NCI-H1436 (cell line): ENCODE measurements at places on chromosomes 6 and 20.

DNA sequence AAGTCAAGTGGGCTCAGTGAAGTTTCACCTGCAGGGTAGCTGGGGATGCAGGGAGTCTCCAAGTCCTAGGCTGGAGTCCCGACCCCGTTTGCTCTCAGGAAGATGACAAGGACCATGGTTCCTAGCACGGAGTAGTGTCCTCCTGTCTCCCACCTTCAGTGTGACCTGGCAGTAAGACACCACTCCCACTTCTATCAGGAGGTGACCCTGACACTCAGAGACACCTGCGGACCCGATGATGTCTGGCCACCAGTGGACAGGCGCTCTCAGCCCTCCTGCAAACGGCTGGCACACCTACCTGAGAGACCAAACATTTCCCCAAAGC is 1.1 kb downstream of the SOD2 start:
- no peak for DNase-seq

GRCh38 chr6:73679009-73679408 is 17.0 kb upstream of the CD109 start:
- no peak for DNase-seq

DNA sequence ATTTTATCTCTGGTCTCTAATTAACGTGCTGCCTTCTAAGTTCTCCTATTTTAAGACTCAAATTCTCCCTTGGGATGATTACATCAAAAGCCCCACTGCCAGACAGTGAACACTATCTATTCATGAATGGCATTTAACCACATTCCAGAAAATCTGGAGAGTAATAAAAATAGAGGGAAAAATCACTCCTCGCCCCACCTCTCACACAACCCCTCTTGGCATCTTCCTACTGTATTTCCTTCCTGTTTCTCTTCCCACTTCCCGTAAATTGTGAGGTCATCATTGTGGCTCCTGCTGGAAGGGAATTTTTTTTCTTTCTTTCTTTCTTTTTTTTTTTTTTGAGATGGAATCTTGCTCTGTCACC is 31.5 kb downstream of the RAB44 start:
- DNase-seq = no peak

DNA sequence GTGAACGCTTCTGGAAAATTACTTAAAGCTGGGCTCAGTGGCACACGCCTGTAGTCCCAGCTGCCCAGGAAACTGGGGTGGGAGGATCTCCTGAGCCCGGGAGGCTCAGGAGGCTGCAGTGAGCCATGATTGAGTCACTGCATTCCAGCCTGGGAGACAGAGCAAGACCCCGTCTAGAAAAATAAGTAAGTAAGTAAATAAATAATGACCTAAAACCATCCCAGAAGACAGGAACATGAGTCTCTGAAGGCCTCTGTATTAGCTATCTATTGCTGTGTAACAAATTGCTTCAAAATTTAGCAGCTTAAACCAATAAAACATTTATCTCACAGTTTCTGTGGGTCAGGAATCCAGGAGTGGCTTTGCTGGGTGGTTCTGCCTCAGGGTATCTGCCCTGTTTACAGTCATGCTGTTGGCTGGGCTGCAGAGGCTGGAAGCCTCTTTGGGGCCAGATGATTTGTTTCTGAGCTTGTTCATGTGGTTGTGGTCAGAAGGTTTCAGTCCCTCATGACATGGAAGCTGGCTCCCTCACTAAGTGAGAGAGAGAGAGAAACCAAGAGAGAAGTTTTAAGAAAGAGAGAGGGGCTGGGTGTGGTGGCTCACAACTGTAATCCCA is 48.4 kb upstream of the NCOA3 start:
- DNase-seq = no peak

DNA sequence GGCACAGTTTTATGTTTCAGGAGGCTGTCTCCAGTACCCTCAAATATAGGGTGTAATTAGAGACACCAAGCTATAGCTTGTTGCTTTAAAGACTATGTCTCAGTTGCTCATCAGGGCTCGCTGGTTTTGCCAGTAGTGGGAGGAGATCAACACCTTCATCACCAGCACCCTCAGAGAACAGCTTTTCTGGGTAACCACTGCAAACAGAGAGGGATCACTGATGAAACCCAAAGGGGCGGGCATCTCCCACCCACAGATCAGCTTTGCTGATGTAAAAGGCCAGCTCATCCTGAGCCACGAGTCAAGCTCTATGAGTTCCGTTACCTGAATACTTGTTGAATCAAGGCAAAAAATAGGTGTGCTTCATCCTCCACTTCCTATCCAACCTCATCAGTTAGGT is 187.7 kb downstream of the AIG1 start:
- DNase-seq = no peak

DNA sequence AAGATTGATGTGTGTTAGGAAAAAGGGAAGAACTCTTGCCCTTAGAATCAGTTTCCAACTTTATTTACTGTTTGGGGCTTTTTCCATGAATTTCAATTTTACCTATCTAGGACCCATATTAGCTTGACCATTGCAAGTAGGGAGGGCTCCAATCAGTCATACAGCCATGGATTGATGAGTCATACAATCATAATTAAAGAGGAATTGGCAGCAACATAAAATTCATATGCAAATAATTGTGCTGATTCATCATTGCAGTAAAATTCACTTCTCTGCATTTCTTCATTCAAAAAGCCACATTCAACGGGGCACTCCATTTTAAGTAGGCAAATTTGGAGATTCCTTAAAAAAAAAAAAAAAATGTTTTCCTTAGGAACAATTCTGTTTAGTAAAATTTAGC is 1016.4 kb downstream of the KIF16B start:
- DNase-seq = no peak

DNA sequence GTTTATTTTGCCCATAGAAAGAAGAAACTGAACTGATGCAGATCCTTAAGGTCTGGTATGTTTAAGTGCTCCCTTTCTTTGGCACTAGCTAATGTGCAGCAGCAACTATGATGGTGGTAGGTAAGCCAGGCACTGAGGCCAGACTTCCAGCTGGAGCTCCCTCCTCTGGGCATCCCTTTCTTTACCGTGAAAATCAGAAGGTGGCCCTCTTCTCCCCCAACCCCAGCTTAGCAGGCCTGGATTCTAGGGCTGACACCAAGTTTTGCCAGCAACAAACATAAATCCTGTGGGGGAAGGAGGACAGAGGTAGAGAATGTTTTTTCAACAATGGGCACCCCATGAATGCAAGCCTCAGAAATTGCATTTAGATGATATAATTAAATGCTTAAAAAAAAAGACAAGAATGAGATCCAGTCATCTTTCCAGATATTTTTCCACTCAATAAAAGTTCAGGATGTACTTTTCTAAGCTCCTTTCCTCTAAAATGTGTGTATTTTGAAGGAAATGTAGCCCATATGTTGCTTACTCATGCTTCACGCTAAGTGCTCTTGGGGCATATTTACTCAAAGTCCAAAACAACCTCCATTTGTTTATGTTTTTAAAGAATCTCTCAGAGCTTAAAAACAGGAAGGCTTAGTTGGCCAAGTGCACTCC is 123.9 kb upstream of the NXT1 start:
- DNase-seq = no peak

DNA sequence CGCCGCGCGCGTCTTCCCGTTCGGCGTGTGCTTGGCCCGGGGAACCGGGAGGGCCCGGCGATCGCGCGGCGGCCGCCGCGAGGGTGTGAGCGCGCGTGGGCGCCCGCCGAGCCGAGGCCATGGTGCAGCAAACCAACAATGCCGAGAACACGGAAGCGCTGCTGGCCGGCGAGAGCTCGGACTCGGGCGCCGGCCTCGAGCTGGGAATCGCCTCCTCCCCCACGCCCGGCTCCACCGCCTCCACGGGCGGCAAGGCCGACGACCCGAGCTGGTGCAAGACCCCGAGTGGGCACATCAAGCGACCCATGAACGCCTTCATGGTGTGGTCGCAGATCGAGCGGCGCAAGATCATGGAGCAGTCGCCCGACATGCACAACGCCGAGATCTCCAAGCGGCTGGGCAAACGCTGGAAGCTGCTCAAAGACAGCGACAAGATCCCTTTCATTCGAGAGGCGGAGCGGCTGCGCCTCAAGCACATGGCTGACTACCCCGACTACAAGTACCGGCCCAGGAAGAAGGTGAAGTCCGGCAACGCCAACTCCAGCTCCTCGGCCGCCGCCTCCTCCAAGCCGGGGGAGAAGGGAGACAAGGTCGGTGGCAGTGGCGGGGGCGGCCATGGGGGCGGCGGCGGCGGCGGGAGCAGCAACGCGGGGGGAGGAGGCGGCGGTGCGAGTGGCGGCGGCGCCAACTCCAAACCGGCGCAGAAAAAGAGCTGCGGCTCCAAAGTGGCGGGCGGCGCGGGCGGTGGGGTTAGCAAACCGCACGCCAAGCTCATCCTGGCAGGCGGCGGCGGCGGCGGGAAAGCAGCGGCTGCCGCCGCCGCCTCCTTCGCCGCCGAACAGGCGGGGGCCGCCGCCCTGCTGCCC is 1.1 kb downstream of the SOX4 start:
- DNase-seq = no peak

DNA sequence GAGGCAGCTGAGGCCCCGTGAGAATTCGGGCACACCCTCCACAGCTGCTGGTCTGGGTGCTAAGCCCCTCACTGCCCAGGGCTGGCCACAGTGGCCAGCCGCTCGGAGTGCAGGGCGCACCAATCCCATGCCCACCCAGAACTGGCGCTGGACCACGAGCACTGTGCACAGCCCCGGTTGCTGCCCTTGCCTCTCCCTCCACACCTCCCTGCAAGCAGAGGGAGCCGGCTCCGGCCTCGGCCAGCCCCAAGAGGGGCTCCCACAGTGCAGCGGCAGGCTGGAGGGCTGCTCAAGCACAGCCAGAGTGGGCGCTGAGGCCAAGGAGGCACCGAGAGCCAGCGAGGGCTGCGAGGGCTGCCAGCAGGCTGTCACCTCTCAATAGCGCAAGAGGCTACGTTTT is 35.0 kb downstream of the CGA start:
- no peak for DNase-seq

DNA sequence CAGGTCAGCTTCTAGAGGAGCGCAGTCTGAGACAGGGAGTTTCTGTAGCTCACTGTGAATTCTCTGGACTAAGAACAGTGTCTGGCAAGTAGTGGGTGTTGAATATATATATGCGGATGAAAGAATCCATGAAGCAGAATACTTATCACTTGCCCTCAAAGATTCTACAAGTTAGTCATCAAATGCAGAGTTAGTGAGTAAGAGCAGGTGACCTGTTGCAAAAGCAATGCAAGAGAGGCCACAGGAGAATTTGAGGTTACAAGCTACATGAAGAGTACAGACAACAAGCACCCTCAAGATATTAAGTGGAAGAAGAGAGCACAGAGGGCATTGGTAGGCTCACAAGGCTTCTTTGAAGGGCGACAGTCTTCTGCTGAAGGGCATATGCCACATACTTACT is 103.4 kb upstream of the BTBD3 start:
- DNase-seq = no peak

GRCh38 chr20:51386586-51386985 is 155.9 kb downstream of the NFATC2 start:
- no peak for DNase-seq

DNA sequence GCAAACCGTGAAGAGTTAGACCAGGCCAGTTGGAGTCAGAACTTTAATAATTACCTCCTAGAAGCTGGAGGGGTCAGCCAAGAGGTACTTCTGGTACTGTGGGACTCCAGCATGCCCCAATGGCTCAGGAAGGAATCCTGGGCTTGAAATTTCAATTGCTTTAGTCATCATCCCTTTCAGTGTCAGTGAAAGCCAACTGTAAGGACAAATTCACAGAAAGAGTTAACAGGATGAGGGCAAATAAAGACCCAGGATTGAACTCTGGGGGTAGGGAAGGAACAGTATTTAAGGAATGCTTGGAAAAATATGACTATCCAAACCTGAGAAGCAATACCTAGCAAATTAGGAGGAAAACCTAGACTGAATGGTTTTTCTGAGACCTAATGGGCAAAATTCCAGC is 735.1 kb upstream of the MARCKS start:
- no peak for DNase-seq

DNA sequence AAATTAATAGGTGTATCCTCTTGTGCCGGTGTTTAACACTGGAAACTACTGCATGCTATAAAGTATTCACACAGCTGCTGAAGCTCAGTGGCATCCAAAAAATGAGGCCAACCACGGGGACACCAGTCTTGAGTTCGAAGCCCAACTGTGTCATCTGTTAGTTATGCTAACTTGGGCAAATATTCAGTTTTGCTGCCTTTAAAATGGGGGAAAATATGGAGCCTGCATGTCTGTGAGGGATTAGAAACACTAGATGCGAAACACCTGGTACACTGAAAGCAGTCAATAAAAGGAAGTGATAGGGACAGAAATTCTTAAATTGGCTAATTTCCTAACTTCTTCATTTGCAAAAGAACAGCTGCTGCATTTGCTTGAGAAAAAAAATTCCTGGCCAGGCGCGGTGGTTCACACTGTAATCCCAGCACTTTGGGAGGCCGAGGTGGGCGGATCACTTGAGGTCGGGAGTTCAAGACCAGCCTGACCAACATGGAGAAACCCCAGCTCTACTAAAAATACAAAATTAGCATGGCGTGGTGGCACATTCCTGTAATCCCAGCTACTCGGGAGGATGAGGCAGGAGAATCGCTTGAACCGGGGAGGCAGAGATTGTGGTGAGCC is 36.6 kb upstream of the MLIP start:
- DNase-seq = no peak

- DNase-seq = no peak
Measured at GRCh38 chr6:15166121-15166520, 79.7 kb upstream of the JARID2 start.

DNA sequence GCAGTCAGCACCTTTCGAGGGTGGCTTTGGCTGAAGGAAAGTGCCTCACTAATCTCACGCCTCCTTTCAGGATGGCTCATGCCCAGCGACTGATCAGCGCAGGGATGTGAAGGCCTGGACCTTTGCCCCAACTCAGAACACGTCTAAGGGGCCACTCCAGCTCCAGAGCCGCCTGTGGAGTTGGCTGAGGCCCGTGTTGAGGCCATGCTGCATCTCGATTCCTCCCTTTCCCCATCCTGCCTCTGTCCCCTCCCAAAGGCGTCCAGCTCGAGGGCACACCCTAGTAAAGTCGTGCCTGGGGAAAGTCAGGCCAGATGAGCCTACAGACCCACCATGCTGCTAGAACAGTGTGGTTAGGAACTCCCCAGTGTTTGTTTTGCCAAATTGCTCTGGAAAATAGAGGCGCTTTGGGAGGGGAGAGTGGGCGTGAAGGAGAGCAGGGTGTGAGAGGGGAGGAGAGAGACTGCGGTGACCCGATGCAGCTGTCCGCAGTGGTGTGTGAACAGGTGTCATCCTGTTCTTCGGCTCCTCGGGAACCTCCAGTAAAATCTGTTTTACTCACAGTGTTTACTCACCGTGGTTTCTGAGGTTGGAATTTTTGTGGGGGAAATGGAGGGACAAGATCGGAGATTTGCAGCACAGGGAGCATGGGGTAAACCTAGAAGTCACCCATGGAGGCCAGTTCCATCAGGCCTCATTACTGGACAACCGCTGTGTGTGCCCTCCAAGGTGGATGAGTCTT is 85.0 kb upstream of the PMEPA1 start:
- no peak for DNase-seq

DNA sequence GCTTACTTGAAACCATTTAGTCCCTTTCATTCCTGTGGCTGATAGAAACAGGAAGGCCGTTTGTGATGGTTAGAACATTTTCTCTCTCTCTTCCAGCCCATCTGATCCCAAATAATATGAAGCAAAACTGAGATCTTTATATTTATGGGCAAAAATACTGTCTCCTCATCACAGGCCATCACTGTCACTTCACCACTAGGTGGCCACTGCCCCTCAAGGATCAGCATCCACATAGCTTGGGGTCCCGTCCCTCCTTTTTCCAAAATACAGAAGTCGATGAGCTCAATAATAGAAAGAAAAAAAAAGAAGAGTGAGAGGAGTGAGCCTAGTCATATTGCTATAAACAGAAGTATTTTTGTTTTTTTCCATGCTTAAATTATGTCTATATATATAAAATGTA is 46.4 kb upstream of the LAMP5 start:
- no peak for DNase-seq

GRCh38 chr6:45870531-45870930 is 145.1 kb downstream of the CLIC5 start:
- no peak for DNase-seq
